Stimulated activated CD8-positive, alpha-beta memory T cell treated with anti-CD3 and anti-CD28 coated beads, Interleukin-7, amount 100 ng/mL, for 1 hour (primary cell): ENCODE measurements at places on chromosomes 3 and 15.

DNA sequence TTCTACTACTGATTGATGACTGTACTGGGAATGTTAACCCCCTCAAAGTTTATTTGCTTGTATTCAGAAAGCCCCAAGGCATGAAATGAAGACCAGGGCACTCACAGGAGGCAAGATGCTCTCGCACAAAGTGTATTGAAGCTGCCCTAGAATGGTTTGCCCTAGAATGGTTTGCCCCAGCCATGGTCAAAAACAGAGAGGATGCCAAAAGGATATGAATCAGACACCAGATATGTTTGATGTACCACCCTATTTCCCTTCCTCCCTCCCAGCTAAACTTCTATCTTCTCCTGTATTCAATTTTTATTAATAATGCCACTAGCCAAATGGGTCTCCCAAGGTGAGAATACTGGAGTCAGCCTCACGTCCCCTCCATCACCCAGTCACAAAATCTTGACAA is 101.3 kb downstream of the TMCO5A start:
- DNase-seq = no peak

GRCh38 chr15:92122259-92122658 is 268.8 kb downstream of the SLCO3A1 start:
- DNase-seq = no peak

DNA sequence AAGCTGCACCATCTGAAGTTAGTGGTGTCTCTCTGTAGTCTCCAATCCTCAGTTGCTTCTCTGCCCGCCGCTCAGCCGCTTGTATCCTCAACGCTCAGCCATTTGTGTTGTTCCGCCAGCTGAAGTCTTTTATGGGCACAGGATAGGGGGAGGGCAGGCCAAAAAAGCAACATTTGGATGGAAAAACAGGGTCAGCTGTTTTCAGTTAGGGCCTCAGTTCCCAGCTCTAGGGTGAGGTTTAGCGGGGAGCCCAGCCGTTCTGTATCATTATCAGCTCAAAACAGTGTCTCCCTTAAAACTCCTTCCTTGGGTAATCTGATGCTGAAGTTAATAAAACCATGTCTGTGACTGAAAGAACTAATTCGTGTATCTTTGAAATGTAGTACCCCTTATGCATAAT is 329.5 kb upstream of the AZI2 start:
- no peak for DNase-seq

DNA sequence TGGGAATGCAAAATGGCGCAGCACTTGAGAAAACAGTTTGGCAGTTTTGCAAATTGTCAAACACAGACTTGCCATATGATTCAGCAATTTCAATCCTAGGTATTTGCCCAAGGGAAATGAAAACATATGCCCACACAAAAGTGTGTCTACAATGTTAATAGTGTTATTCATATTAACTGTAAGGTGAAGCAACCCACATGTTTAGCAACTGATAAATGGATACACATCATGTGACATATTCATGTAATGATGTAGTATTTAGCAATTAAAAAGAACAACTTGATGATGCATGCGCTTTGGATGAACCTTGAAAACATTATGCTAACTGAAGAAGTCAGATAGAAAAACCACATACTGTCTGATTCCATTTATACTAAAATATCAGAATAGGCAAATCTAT is 539.0 kb upstream of the PPP2R3A start:
- no peak for DNase-seq

DNA sequence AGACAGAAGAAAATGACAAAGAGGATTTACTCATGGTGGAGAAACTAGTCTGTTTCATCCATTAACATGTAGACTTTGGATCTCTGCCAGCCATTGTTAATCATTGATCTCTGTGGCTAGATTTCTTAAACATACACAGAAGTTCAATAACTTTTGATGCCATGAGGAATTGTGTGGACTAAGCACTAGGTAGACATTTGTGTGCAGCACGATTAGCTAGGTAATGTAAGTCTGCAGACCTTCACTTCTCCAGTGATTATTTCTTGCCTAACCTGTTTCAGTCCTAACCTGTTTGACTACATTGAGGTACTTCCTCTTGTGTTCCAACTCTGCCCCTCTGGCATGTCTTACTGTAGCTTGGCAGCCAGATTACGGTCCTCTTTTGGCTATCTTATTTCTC is 928.5 kb upstream of the ROBO1 start:
- DNase-seq = no peak

GRCh38 chr3:163671201-163671600 is 1407.1 kb downstream of the SI start:
- DNase-seq = no peak

- DNase-seq = no peak
These were observed 3.5 kb downstream of the GORASP1 start for GRCh38 chr3:39103791-39104552.

GRCh38 chr15:50500352-50500751 is 46.1 kb downstream of the USP50 start:
- DNase-seq = no peak
